Left cardiac atrium (tissue), 4 donors: ENCODE measurements at places on chromosomes 6 and 20. TPM values are rescaled to one million over a fixed set of nuclear protein-coding genes. Genes with fewer than 3 reads are reported as not detected.

Gene PRND
- not detected for total RNA-seq

Gene EFCAB8
- total RNA-seq, result not detected

Gene PLN
- 673 TPM for total RNA-seq

Gene FOXF2
- total RNA-seq, result 0.29 TPM

Gene LRRN4
- 3.7 TPM for total RNA-seq

Gene NMBR
- total RNA-seq, result not detected

Gene SLC17A1
- total RNA-seq, result not detected

Gene TSHZ2
- 12.6 TPM for total RNA-seq

Gene PNISR
- total RNA-seq, result 47.7 TPM

Gene BCAS1
- total RNA-seq, result not detected

Gene ATP9A
- 27.6 TPM for total RNA-seq

Gene FAM209B
- not detected for total RNA-seq

Gene MYMX
- 2.4 TPM for total RNA-seq

Gene DPPA5
- not detected for total RNA-seq

Gene PDE10A
- 9.4 TPM for total RNA-seq

Gene RFX6
- not detected for total RNA-seq

Gene FABP7
- total RNA-seq, result not detected

Gene OR12D2
- total RNA-seq, result not detected

Gene FAM184A
- total RNA-seq, result 2.2 TPM

Gene FAM50B
- 13.4 TPM for total RNA-seq

Gene CTCFL
- not detected for total RNA-seq

Gene FAM229B
- 49.4 TPM for total RNA-seq

Gene MYLK2
- 0.55 TPM for total RNA-seq

Gene COL21A1
- 12.5 TPM for total RNA-seq

Gene DNPH1
- 22.7 TPM for total RNA-seq

Gene KIAA1755
- total RNA-seq, result 8.1 TPM

Gene ZC3H12D
- 1.6 TPM for total RNA-seq

Gene FAM217A
- total RNA-seq, result not detected

Gene LIN28B
- not detected for total RNA-seq

Gene HLA-DRB5
- total RNA-seq, result 27.1 TPM

Gene BTNL2
- not detected for total RNA-seq

Gene STMND1
- total RNA-seq, result not detected

Gene MYT1
- 0.34 TPM for total RNA-seq

Gene FGD2
- total RNA-seq, result 15.5 TPM

Gene KHDC1L
- not detected for total RNA-seq

Gene LST1
- total RNA-seq, result 9.4 TPM

Gene CLPSL2
- total RNA-seq, result not detected

Gene EYS
- total RNA-seq, result 0.44 TPM

Gene PLA2G7
- total RNA-seq, result 0.32 TPM

Gene TRPC4AP
- total RNA-seq, result 32.6 TPM

Gene PHF10
- 49.7 TPM for total RNA-seq

Gene CRISP3
- total RNA-seq, result not detected

Gene KCNS1
- total RNA-seq, result 0.21 TPM

Gene PNLDC1
- not detected for total RNA-seq

Gene SNX14
- 39.5 TPM for total RNA-seq

Gene RAET1L
- total RNA-seq, result not detected

Gene GPR63
- 0.24 TPM for total RNA-seq

Gene DNAH8
- total RNA-seq, result not detected

Gene RHAG
- total RNA-seq, result 0.97 TPM

Gene KCNB1
- total RNA-seq, result 2.0 TPM

Gene ENPP3
- 0.53 TPM for total RNA-seq

Gene CYP24A1
- not detected for total RNA-seq

Gene FOXA2
- total RNA-seq, result not detected

Gene MAPK13
- total RNA-seq, result 1.9 TPM

Gene HSPA1A
- total RNA-seq, result 288 TPM

Gene KCNG1
- total RNA-seq, result 0.27 TPM

Gene ANKEF1
- total RNA-seq, result 2.5 TPM
